ENCODE measurements at places on chromosomes 1 and 21.

DNA sequence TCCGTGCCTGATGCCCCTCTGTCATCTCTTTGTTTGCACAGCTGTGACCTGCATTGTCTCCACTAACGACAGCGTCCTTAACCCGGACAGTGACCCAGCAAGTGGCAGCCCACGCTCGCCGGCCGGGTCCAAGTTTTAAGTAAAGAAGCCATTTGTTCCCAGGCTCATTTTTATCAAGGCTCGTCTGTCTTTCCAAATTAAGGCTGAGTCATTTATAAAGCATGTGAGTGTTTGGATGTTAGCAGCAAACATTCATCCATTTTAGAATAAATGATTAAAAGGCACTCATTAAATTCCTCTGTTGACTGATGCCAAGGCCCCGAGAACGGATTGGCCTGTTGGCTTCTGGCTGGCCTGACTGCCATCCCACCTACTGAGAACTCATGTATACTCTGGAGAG, 514.5 kb downstream of the NPHP4 start:
- DNase-seq, result no peak

DNA sequence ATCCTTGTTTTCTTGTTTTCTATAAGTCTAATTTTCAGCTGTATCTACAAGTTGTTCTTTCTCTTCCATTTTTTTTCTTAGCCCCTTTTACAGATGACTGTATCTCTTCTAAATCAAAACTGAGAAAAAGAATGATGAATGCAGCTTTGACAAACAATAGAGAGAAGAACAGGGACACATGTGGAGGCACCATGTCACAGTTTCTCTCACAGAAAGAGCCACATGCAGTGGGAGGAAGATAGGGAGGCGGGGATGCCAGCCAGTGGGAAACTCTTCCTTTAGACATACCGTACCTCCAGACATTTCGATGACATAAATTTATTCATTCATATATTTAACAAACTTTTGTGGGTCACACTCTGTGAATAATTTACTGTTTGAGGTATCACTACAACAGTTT, 45.5 kb downstream of the NME7 start:
- DNase-seq, result no peak

DNA sequence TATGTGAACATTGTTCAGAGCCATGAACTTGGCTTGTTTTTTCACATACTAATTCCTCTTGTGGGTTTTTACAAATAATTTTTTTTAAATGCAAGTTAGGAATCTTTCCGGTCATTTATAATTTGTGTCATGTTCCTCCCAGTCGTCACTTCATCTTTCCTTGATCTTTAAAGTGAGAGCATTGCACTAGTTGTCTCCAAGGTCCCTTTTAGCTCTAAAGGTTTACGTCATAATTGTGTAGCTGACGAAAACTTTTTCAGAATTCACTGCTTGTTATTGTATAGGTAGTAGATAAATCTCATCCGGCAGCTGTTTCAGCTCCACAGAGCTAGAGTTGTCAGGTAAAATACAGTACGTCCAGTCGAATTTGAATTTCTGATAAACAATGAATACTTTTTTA, 33.6 kb downstream of the SOAT1 start:
- DNase-seq, result no peak

DNA sequence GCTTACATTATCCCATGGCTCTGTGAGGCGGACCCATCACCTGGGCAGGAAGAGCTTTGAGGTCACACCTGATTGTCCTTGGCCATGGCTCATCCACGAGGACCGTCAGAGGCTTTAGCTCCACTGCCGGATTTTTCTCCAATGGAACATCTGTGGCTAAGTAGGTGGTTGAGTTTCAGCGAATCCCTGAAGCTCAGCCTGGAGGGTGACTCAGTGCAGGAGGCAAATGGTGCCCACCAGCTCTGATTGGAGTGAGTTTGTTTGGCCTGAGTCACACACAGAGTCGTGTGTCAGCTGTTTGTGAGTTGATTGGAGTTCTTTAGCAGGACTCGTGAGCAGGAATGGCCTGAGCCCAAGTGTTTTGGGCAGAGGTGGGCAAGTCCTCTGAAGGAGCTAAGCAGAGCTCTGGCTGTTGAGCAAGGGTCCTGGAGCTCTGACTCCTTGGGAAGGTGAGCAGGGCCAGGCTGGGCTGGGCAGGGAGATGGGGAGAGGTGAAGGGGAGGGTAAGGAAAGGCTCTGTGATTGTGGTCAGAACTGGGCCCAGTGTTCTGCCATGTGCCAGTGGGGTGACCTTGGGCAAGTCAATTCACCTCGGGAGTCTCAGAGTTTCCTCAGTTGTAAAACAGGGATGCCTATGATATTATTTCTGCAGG, 2.0 kb downstream of the SLC6A17 start:
- no peak for DNase-seq

DNA sequence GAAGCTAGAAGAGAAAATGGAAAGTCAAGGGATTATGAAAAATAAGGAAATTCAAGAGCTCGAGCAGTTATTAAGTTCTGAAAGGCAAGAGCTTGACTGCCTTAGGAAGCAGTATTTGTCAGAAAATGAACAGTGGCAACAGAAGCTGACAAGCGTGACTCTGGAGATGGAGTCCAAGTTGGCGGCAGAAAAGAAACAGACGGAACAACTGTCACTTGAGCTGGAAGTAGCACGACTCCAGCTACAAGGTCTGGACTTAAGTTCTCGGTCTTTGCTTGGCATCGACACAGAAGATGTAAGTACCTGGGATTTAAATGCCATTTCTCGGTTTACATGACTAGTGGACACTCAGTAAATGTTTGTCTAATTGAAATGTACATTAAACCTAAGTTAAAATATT, 40.0 kb downstream of the CENPF start:
- no peak for DNase-seq

GRCh38 chr1:88421997-88422396, 262.1 kb upstream of the PKN2 start:
- DNase-seq, result no peak

DNA sequence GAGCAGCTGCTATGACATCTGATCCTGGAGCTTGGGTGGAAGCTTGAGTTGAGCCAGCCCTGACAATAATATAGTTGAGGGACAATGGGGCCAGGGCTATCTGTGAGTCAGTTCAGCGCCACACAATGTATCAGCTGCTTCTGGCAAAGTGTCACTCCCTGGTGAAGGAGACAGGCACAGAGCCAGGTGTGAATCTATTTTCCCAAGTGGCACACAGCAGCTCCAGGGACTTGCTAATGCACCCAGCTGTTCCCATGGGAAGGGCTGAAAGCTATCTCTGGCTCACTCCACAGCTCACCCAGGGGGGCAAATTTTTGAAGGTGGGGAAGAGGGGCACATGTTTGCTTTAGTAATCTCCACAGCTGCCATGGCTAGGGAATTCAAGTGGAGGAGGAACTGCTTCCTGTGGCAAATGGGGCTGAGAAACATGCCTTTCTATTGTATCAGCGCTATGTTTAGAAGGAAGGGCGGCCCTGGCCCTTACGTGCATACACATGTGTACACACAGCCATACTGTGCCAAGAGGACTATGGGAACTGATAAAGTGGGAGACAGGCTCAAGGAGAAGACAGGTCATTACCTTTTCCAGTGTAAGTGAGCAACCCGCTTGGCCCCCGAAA, 2.2 kb downstream of the CYB5R1 start:
- DNase-seq, result no peak

DNA sequence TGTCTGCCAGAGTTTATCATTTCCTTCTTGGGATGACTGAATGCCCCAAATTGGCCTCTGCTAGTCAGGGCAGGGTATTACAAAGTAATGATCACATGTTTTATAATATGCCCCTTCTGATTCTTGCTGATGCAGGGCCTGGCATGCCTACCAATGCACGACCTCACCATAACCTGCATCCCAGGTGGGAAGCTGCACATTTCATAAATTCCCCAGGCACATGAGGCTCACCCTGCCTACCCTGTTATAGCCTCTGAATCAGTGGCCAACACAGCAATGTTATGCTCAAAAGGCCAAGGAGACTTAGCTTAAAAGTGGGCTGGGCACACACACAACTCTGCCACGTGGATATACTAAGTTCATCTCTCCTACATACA, 28.0 kb upstream of the XPR1 start:
- DNase-seq, result no peak

GRCh38 chr1:205578780-205579571, 52.8 kb downstream of the ELK4 start:
- no peak for DNase-seq

DNA sequence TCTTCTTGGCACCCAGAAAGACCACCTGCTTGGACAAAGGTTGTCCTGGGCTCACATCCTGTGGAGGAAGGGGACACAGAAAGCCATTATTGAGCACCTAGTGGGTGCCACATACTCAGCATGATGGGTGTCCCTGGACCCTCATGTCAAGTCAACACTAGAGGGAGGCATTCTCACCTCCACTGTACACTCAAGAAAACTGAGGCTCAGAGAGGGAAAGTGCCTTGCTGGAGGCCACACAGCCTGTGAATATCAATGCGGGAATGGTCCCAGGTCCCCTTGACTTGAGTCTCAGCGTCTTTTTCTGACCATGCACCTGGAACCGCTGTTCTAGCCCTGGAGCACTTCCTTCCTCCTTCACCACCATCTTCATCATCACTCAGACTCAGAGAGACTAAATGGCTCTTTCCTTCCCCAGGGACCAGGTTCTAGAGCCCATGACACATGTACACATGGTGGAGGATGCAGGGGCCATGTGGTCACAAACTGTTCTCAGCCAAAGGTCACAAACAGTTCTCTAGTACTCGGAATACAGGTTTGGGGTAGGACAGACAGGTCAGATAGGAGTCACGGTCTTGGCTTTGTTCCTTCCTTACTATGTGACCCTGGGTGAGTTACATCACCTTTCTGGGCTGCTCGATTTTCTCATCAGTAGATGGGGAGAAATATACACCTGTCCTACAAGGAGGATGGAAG, 89.2 kb upstream of the WNT4 start:
- DNase-seq, result no peak

DNA sequence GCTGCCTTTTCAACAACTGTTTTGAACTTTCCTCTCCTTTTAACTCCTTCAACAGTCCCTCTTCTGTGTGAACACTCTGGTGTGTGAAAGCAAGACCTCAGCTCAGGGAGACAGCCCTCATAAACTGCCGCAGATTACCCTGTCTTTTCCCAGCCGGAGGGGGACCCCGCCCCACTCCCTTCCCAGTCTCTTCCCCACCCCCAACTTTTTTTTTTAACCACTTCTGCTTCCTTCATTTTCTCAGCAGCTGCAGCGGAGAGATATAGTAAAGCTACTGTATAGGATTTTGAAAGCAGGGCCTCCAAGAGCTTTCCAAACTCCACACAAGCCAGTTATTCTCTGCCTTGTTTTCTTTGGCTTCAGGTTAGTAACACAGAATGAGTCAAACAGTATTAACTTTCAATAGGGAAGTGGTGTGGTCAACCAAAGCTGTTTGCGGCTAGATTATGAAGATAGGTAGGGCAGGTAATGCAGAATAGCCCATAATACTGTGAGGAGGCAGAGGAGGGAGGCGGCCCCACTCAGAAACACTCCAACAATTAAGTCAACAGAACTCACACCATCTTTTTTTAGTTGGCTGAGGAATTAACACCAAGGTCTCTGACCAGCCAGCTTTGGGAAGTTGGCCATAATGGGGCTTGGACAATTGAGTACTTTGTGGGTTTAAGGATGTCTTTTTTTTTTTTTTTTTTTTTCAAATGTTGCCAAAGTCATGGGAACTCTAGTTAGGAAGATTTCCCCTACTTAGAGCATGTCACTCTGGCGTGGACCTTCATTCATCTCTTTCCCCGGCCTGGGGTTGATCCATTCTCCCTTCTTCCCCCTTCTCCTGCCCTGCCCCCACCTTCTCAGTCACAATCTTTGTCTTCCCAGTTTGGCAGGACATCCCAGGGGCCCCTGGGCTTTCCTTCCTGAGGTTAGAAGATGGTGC, 177.0 kb downstream of the CLIC6 start:
- peak; percentile 61 for DNase-seq

GRCh38 chr1:90724361-90724760, 7.3 kb upstream of the BARHL2 start:
- DNase-seq, result no peak

GRCh38 chr1:163163881-163164582, 38.7 kb downstream of the RGS5 start:
- no peak for DNase-seq

GRCh38 chr21:32214654-32215305, 64.1 kb downstream of the MIS18A start:
- DNase-seq, result no peak

DNA sequence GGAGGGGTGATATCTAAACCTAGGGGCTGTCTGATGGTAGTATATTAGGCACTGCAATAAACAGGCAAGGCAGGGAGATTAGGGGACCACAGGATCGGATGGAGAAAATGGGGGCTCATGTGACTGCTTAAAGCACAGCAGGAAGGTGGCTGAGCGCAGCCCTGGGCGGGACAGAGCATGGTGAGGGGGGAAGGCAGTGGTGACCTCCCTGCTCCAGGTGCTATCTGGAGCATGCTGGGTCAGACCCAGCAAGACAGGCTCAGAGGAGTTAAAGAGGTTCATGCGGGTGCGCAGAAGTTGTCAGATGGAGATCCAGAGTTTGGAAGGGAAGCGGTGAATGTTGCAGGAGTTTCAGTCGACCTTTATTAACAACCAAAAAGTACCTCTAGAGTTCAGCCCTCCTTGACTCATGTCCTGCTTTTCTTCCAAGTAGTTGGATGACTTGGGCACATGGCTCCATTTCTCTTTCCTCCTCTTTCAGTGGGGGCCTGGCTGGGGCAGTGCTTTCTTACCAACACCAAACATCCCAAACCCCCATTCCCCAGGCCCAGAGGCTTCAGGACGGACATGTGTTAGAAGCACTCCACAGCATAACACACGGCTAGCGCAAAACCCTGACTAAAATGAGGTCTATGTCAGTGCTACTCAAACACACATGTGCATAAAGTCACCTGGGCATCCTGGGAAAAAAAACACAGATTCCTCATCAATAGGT, 41.5 kb downstream of the CAPN9 start:
- DNase-seq, result no peak

GRCh38 chr1:46285730-46286477, 17.5 kb downstream of the LRRC41 start:
- peak; percentile 10 for DNase-seq

DNA sequence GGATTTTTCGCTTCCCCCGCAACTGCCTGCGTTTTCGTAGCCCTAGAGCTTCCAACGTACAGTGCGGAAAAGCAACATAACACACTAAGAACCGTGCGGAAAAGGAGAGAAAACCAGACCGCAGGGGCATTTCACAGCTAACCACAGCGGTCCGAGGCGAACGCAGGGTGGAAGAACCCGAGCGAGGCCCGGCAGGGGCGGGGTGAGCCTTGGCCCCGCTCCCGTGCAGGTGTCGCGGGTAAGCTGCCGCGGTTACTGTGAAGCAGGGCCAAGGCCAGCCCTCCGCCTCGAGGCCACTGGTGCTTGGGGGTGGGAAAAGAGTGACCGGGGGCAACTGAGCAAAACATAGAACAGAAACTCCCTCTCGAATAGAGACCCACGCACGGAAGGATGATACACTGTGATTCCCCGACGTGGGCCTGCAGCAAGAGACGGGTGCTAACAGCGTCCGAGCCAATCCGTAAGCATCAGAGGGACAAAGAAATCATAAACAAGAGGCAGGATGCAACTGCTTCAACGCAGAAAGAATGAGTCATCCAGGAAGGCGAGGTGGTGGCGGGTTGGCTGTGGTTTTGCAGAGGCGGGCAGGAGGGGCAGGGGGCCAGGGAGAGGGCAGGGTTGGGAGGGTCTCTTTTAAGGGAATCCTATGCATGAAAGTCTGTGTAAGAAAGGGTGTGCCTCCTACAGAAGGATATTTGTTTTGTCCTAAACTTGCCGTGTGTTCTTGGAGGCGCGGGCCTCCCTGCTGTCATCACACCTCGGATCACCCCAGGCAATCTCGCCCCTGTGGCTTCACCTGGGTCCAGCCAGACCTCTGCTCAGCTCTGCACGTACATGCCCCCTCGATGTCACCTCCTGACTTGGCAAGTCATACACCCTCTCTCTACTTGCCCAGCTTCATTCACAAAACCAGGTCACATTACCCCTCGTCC, 7.3 kb downstream of the GNG4 start:
- peak; percentile 43 for DNase-seq

Measured in hepatocyte (in vitro differentiated cells).